H1 (cell line): ENCODE measurements at places on chromosomes 4 and X.

GRCh38 chr4:2537011-2537830 lies 774 bp downstream of the FAM193A start:
- peak; percentile 72 for DNase-seq

- DNase-seq = no peak
Observed at GRCh38 chr4:152935143-152935542, 980 bp upstream of the FHDC1 start.

DNA sequence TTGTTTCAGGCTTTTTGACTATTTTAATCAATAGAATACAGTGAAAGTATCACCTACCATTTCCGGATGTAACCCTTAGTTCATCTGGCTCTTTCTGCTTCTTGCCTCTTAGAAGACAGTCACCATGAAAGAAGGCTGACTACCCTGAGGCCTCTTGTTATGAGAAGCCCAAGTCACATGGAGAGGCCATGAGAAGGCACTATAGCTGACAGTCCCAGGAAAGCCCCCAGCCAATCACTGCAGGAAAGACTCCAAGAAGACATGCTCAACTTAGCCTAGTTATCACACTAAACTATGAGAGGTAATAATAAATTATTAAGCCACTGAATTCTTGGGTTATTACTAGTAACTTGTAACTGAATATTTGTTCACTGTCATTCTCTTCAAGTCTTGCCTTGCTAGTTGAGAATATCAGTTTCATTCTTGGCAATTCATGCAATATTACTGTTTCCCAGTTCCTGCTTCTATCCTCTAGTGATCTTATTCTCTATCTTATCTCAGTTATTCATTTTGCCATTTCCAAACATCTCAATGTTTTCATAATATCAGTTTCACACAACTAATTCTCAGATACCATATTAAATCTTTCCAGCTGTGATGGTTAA lies 57.1 kb upstream of the GUCY1A1 start:
- DNase-seq = no peak

- no peak for DNase-seq
Observed at GRCh38 chrX:57447856-57448255, 144.0 kb upstream of the ZXDB start.
